ENCODE measurements at places on chromosomes 3 and 15.

DNA sequence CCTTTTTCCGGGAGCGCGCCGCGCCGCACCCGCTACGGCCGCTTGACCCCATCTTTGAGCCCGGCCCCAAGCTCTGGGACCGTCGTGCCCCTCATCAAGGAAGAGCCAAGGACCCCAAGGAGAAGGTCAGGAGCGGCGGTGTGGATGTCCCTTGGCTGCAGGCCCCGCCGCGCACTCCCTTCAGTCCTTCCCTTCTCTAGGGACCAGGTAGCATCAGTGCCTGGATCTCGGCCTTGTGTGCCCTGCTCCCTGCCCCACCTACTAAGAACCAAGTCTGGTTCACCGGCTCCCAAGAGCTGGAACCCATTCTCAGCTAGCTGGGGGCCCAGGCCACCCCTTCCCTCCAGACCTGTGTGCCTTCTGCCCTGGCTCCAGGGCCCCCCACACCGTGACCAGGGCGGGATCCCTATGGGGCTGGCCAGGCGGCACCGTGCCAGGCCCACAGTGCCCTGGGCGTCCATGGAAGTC is 69.3 kb upstream of the CGNL1 start:
- DNase-seq = no peak

DNA sequence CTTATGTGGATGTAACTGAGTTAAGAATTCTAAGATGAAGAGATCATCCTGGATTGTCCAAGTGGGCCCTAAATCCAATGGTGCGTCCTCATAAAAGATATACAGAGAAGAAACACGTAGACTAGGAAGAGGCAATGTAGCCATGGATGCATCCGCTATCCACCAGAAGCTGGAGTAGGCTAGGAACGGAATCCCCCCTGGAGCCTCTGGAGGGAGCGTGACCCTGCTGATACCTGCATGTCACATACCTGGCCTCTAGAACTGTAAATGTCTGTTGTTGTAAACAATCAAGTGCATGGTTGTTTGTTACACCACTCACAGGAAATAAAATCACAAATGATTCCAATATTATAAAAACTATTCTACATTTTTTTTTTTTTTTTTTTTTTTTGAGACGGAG is 254.5 kb upstream of the RORA start:
- DNase-seq = no peak

DNA sequence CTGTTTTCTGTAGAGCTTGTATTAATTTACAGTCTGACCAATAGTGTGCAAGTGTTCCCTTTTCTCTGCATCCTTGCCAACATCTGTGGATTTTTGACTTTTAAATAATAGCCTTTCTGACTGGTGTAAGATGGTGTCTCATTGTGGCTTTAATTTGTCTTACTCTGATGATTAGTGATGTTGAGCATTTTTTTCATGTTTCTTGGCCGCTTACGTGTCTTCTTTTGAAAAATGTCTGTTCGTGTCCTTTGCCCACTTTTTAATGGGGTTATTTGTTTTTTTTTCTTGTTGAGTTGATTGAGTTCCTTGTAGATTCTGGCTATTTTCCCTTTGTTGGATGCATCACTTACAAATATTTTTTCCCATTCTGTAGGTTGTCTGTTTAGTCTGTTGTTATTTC is 7.6 kb upstream of the ACOX2 start:
- DNase-seq = no peak

DNA sequence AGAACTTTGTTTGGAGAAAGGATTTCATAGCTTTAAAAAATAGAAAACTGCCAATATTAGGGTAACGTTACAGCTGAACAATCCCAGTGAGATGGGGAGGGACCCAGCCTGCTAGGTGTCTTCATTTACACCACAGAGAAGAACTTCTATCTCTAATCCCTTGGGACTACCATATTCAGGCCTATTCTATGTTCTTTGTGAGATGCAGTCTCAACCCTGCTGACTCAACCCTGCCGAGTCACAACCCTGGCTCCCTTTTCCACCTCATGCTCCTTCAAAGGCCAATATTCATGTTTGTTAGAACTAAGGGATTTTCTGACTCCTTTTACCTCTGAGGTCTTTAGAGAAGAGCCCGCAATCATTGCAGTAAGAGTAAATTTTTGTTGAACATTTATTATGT is 350.5 kb downstream of the EPHB1 start:
- DNase-seq = no peak

GRCh38 chr15:79529157-79529785 is 97.1 kb downstream of the MINAR1 start:
- no peak for DNase-seq

DNA sequence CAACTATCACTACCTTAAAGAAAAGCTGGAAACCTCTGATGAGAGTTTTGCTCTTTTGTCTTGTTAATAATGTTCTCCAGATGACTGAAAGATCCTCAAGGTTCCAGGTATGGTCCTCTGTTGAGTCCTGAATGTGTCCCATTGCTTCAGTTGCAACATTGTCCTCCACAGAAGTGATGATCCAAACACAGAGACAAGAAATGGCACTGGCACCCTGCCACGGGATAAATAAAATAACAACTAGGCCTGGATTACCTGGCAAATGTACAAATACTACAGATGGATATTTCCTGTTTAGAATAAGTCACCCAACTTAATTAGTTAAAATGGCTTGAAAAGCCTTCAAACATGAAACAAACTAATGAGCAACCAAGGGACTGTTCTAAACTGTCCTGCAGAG is 58.3 kb downstream of the EIF3J start:
- no peak for DNase-seq
